ENCODE measurements at places on chromosomes 7 and 10.

GRCh38 chr7:17618652-17618974 lies 320.2 kb downstream of the AHR start:
- no peak for DNase-seq

- no peak for DNase-seq
These were observed 57.8 kb downstream of the TRIL start for GRCh38 chr7:28900311-28900710.

GRCh38 chr7:72058579-72058978 lies 353.6 kb downstream of the CALN1 start:
- no peak for DNase-seq

DNA sequence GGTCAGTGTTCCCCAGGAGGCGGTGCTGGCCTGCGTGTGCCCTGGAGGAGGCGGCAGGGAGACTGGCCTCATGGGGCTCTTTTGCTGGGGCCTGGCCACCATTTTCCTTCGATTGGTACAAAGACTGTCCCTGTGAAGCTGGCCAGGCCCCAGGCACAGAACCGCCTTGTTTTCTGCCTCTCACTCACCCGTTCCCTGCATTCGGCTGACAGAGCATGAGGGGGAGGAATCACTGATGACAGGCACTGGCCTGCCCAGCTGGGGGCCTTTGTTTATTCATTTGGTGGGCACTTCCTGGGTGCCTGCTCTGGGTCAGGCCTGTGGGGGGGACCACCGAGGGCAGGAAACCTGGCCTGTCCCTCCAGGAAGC lies 139.2 kb downstream of the FAM53B start:
- no peak for DNase-seq

GRCh38 chr10:11913079-11913641 lies 90.0 kb downstream of the PROSER2 start:
- no peak for DNase-seq

DNA sequence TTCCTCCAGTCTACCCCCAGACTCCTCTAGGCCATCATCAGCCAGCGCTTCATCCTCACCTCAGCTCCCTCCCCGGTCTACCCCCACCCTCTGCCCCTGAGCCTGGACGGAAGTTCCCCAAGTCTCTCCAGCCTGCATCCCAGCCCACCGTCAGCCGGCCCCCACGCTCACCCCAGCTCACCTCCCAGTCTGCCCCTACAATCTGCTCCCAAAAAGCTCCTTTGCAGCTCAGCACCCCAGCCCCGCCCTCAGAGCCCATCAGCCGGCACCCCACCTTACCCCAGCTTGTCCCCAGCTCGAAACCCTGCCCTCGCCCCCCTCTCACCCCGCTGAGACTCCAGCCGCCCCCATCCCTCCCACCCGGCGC lies 322 bp upstream of the RAMP3 start:
- DNase-seq: no peak

Measured in OCI-LY7 (cell line).